ENCODE measurements at places on chromosomes 4 and X.

- peak; percentile 47 for DNase-seq
These were observed 723 bp downstream of the NKX6-1 start for GRCh38 chr4:84498203-84498934.

DNA sequence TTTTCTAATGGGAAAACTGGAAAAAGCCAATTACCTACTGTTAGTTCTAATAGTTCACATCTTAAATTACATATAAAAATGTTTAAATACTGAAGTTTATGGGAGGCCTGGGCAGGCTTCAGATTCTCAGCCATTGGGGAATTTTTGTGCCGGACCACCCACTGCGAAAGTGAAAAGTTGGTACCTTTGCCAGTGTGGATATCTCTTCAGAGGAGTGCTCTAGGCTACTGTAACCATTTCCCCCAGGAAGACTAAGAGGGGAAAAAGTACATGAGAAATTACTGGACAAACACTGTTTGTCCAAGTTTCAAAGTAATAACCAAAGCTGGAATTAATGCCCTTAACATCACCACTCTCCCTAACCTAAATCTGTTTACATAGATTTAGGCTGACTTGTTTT is 20.8 kb downstream of the PITX2 start:
- DNase-seq, result no peak

- DNase-seq, result no peak
These were observed 81.6 kb downstream of the DTHD1 start for GRCh38 chr4:36363024-36363423.

GRCh38 chr4:156790866-156791265 is 180.7 kb downstream of the PDGFC start:
- no peak for DNase-seq

DNA sequence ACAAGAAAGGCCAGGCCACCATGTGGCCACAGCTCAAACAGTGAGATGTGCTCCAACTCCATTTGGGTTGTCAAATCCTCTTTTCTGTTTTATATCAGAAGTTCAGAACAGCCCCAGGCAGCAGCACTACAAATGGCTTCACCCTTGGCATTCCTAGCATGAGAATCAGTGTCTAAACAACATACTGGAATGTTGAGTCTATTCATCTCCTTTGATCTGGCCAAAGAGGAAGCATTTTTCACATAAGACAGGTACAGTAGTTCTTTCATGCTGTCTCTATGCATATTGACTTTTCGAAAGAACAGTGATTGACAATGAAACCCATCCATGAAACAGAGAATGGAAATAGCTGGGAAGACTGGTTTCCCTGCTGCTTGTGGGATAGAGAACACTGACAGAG is 289.5 kb downstream of the USP46 start:
- DNase-seq, result no peak

GRCh38 chrX:44344194-44344593 is 722 bp upstream of the EFHC2 start:
- DNase-seq, result peak; percentile 57

DNA sequence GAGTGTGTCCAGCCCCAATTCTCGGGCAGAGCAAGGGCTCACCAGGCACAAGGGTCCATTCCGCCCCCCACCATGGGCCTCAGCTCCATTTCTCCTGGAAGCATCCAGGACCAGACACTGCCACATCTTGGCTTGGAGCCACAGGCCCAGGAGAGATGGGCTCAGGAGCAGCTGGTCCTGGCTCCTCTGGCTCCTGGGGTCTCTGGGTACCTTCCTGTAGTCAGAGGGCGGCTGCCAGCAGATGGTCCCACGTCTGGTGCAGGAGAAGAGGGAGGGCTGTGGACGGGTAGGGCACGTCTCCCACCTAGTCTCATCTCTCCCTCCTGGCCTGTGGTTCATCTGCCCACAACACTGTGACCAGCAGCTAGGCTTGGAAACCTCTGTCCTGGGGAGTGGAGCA is 8.0 kb downstream of the ATP2B3 start:
- no peak for DNase-seq

GRCh38 chr4:152176627-152177214 is 359.2 kb downstream of the FBXW7 start:
- DNase-seq, result no peak

DNA sequence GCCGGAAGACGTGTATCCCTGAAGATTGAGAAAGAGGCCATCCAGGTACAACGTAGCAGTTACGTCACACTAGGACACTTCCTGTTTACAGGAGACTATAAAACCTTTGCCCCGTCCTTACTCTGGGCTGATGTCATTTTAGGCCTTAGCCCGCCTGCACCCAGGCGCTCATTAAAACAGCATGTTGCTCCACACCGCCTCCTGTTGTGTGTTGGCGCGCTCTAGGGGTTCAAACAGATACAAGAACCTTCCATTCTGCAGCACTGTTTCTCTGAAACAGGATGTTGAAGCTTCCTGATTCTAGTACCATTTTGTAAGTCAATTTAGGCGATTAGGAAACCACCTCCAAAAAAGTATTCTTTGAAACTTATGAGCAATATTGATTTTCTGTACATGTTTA is 722.1 kb downstream of the PCDH7 start:
- no peak for DNase-seq

DNA sequence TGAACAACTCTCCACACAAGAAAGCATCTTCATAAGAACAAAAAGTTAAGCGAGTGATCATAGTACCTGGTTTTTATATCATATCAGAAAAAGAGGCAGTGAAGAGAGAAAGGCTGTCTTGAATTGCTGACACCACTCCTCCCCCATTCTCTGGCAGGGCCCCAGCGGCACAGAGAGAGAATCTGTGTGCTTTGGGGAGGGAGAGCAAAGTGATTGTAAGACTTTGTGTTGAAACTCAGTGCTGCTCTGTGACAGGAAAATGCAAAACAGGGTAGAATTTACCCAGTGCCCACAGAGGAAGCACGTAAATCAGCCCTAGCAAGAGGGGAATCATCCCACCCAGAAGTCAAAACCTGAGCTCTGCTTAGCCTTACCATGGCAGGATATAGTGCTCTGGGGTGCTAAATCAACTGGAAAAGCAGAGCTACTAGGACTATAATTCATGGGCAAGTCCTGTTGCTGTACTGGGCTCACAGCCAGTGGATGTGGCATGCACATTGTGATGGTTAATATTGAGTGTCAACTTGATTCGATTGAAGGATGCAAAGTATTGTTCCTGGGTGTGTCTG is 174.6 kb downstream of the PRR32 start:
- DNase-seq, result no peak

- DNase-seq, result no peak
These were observed 238.1 kb downstream of the BMPR1B start for GRCh38 chr4:94995684-94996394.

DNA sequence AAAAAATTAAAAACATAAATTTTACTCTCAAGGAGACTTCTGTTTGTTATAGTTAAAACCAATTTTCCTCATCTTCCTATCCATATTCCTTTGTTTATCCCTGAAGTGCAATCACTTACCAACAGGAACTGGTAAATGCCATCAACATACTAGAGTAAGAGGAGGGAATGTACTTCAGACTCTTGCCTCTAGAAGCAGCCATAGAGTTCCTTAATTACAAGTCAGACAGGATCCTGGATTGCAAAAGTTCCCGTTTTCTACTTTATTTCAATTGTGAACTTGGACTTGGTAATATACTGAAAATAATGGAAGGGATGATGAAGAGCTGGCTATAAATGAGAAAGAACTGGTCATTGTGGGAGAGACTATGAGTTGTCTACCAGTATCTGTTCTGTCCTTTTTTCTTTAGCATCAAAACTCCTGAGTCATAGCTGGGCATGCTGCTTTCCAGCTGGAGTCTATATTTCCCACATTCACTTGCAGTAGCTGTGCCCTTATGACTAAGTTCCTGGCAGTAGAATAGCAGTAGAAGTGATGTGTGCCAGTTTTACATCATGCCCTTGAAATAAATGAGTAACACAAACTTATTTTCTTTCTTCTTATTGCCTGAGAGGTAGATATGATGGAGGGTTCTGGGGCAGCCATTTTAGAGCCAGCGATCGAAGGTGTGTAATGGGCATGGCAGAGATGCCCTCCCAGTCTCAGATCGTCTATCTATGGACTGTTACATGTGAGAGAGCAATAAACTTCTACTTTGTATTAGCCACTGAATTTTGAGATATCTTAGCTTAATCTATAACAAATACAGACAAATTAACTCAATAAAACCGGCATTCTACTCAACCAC is 26.8 kb upstream of the SPARCL1 start:
- DNase-seq, result no peak

DNA sequence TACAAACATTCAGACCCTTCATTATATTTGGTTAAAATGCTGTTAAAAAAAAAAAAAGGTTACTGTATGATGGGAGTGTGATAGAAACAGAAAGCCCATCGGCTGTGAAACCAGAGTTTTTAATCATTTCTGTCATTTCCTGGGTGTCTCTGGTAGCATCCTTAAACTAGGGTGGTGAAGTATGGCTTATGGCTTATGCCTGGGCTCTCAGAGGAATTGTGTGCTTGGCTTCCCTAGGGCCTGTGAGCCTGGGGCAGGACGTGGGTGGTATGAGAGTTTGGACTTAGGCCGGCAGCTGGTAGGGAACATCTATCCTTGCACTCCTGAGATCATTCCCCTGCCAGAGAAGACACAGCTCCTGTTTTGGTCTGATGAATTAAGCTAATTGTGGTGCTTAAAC is 52.2 kb downstream of the DCUN1D4 start:
- DNase-seq, result no peak

GRCh38 chr4:108080747-108081146 is 88.0 kb downstream of the LEF1 start:
- DNase-seq, result peak; percentile 56

DNA sequence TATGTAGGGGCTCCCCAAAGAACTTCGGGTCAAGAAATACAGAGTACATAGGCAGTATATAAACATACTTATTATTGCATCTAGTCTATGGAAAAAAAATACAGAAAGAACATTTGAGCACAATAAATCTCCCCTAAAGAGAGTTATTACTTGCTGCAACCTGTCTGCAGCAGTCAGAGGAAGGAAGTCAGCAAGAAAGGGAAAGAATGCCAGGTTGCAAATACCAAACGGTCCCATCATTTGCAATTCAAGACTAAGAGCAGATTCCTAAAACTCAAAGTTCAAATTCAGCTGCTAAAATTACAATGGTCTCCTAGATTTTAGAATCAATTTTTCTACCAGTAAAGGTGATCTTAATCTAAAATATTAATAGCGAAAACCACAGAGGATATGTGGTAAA is 236.2 kb upstream of the NUDT6 start:
- DNase-seq, result no peak

- DNase-seq, result no peak
These were observed 12.3 kb upstream of the UCP1 start for GRCh38 chr4:140581078-140581477.

DNA sequence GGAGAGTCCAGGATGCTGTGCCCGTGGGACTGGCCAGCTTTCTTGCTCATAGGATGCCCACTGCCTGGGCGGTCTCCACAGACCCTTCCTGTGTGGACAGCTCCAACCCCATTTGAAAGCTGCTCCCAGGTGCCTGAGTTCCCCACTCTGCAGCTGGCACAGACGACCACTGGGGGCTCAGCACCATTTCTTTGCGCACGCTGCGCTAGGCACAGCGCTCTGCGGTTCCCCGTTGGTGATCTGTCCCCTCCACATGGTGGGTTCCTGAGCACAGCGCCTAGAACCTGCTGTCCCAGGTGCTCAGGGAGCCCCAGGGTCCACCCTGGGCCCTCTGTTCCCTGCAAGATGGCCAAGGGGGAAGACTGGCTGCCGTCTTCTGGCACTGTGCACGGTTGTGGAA is 45.4 kb upstream of the AFAP1 start:
- no peak for DNase-seq

DNA sequence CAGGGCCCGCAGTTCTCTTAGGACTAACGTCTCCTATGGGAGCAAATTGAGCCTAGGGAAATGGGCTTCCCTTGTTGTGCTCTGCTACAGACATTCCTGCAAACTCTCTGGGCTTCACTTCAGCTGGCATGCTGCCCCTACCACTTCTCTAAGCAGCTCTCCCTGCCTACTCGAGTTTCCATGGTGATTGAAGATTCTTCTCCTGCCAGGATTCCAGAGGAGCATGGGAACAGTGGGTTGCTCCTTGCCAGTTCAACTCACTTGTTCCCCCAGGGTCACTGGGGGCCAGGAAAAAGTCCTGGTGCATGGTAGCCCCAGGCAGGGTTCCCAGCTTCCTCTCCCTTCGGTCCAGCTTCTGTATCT is 21.1 kb upstream of the WDR17 start:
- DNase-seq, result no peak

DNA sequence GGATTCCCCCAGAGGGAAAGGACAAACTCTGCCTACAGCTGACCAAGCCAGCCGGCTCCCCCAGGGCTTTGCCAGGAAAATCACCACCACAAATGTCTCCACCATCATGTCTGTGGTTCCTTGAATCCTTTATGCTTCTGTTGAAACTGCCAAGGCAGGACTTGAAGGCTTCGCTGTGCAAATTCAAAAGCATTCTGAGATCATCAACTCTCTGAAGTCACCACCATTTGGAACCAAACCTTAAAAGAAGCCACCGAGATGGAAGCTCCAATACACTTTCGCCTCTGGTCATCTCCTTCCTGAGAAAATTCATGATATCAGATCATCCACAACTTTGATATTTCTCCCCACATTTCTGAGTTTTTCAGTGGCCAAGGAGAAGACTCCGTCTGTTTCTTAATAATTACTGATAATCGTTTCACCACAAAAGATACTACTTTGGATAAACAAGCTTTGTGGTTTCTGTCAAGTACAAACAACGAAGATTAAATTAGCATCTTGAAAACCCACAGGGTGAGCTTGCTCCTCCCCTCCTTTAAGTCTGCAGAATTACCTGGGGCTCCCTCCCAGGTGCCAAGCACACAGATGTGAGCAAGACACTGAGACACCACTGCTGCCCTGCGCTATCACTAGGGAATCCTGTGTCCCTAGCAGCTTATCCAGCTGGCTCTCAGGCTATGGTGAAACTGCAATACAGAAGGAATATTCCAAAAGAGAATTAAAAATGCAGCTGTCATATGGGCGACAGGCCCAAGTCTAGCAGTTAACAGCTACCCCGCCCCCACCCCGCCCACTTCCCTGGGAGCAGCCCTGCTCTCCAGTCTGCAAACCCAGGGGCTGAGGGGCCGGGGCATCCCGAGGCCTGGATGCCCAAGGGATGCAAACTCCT is 125.0 kb upstream of the TBL1X start:
- DNase-seq, result no peak

DNA sequence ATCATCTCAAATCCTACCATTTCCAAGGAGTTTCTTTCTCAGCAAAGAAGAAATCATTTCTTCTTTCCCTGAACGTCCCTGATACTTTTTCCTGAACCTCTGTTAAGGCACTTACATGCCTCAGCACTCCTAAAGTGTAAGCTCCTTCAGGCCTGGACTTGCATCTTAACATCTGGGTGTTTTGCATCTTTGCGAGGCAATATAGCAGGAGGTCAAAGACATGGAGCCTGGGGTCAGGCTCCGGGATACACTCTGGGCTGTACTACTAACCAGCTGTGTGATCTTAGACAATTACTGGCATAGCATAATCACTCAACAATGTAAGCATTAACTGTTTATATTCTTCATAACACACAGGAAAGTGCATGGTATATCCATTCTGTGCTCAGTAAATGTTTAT is 275.5 kb upstream of the BOD1L1 start:
- DNase-seq, result no peak

GRCh38 chr4:141387299-141387698 is 166.6 kb downstream of the ZNF330 start:
- DNase-seq, result no peak

All from activated CD4-positive, alpha-beta T cell treated with anti-CD3 and anti-CD28 coated beads for 48 hours (primary cell).